Astrocyte (in vitro differentiated cells and primary cell): ENCODE measurements at places on chromosomes 5 and 9.

GRCh38 chr9:125883565-125884217, 136.5 kb downstream of the PBX3 start:
- no peaks in the 10 kb centered on the region for H3K27me3 ChIP-seq
- peaks cover 6% of the 10 kb centered on the region for H3K4me1 ChIP-seq
- H3K36me3 ChIP-seq: no peaks in the 10 kb centered on the region
- DNase-seq: no peak
- no peak overlapping the region for H3K4me3 ChIP-seq

- peak; percentile 20 for DNase-seq
- no peaks in the 10 kb centered on the region for H3K27me3 ChIP-seq
- no peak overlapping the region for H3K4me3 ChIP-seq
- no peaks in the 10 kb centered on the region for H3K36me3 ChIP-seq
These were observed 19.5 kb upstream of the SERINC5 start for GRCh38 chr5:80275347-80275746.

DNA sequence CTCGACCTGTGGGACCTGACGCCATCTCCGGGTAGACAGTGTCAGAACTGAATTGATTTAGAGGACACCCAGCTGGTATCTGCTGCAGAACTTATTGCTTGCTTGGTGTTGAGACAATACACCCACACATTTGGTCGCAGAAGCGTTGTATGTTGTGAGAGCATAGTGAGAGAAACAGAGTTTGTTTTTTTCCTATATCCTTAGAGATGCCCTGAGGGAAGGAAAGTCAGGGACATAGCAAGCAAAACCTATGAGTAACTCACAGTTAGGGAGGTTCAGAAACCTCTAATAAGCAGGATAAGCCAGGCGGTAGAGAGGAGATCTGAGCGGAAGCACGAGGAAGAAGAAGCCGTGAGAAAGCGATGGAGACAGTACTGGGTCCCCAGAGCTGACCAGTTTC, 59.8 kb downstream of the PTCD2 start:
- H3K27ac ChIP-seq: no peak overlapping the region
- H3K4me1 ChIP-seq: peaks cover 19% of the 10 kb centered on the region
- no peaks in the 10 kb centered on the region for H3K27me3 ChIP-seq

GRCh38 chr9:33041432-33042188, 16.5 kb downstream of the DNAJA1 start:
- no peak for DNase-seq
- H3K27me3 ChIP-seq: no peaks in the 10 kb centered on the region
- H3K4me1 ChIP-seq: peaks cover 15% of the 10 kb centered on the region
- H3K4me3 ChIP-seq: no peak overlapping the region
- no peak overlapping the region for H3K27ac ChIP-seq

GRCh38 chr9:123866497-123866896, 63.4 kb downstream of the DENND1A start:
- no peak overlapping the region for H3K4me3 ChIP-seq
- peak; percentile 28 for DNase-seq
- H3K27ac ChIP-seq: no peak overlapping the region
- no peaks in the 10 kb centered on the region for H3K4me1 ChIP-seq

DNA sequence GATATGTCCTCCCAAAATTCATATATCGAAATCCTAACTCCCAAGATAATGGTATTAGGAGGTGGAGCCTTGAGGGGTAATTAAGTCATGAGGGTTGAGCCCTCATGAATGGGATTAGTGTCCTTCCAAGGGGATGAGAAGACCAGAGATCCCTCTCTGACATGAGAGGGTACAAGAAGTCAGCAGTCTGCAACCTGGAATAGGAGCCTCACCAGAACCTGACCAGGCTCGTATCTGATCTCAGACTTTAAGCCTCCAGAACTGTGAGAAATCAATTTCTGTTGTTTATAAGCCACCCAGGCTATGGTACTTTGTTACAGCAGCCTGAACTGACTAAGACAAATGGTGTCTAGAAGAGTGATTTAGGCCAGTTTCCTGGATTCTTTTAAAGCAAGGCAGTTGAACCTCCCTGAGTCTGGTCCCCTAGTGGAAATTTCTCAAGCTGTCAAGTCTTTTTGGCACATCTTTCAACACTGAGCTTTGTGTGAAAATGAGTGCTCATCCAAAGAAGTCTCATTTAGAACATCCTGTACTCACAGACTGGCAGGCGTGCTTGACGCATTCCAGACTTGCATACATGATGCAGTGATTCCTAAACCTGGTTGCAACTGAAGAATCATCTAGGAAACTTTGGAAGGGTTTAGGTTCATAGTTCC, 254.8 kb upstream of the PPP1R2B start:
- no peak overlapping the region for H3K4me3 ChIP-seq
- peak; percentile 33 for DNase-seq
- no peaks in the 10 kb centered on the region for H3K27me3 ChIP-seq
- no peaks in the 10 kb centered on the region for H3K4me1 ChIP-seq

DNA sequence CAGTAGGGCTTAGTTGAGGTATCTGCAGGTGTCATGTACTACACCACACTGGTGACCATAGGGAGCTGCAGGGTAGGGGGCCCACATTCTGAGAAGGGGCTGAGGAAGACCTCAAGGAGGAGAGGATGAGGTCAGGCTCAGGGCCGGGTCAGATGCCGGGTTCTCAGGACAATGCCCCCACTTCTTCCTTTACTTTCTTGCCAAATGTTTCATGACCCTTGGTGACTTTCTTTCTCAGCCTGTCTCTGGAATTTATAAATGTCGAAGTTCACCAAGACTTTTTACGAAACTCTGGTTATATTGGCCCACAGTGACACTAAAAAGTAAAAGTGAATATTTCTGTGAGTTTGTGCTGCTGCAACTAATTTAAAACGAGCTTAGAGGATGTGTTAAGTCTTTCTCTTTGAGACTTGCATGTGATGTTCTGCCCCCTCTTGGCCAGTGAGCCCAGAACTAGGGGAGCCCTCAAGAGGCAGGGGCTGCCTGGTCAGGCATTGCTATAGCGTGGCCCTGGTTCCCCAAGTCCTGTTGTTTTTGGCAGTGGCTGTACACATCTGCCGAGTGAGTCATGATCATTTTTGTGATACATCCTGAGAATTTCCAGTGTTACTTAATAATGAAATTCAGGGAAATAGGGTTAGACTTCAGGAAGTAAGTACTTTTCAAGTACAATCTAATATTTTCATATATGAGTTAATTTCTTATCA, 11.2 kb downstream of the ACO1 start:
- H3K4me1 ChIP-seq: peaks cover 22% of the 10 kb centered on the region
- H3K36me3 ChIP-seq: no peaks in the 10 kb centered on the region
- no peak overlapping the region for H3K4me3 ChIP-seq
- H3K27me3 ChIP-seq: no peaks in the 10 kb centered on the region
- DNase-seq: peak; percentile 92

DNA sequence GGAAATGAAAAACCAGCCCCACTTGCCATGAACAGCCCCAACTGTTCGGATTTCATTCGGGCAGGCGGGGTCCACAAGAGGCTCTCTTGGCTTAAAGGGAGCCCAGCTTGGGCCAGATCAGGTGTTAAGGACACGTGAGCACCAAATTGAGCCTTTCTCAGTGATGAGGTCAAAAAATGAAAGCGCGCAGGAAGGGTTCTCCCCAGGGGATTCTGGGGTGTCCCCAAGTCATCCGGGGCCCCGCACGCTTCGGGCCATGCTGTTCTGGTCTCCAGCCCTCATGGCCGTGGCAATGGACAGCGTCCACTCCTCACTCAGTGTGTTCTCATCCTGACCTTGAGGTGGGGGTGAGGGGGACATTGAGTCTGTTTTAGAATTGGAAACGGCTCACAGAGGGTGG, 10.9 kb downstream of the AK1 start:
- no peak overlapping the region for H3K4me3 ChIP-seq
- no peaks in the 10 kb centered on the region for H3K27me3 ChIP-seq
- no peaks in the 10 kb centered on the region for H3K4me1 ChIP-seq
- DNase-seq: no peak
- H3K36me3 ChIP-seq: no peaks in the 10 kb centered on the region
- no peak overlapping the region for H3K27ac ChIP-seq

GRCh38 chr5:78534148-78534904, 114.2 kb downstream of the LHFPL2 start:
- peaks cover 34% of the 10 kb centered on the region for H3K4me1 ChIP-seq
- no peaks in the 10 kb centered on the region for H3K27me3 ChIP-seq
- peak; percentile 84 for DNase-seq
- no peak overlapping the region for H3K4me3 ChIP-seq

- H3K4me1 ChIP-seq: peaks cover 16% of the 10 kb centered on the region
- no peaks in the 10 kb centered on the region for H3K27me3 ChIP-seq
- peak; percentile 82 for DNase-seq
- H3K4me3 ChIP-seq: no peak overlapping the region
- no peak overlapping the region for H3K27ac ChIP-seq
- no peaks in the 10 kb centered on the region for H3K36me3 ChIP-seq
These were observed 149.5 kb downstream of the FANCC start for GRCh38 chr9:95167998-95168397.

DNA sequence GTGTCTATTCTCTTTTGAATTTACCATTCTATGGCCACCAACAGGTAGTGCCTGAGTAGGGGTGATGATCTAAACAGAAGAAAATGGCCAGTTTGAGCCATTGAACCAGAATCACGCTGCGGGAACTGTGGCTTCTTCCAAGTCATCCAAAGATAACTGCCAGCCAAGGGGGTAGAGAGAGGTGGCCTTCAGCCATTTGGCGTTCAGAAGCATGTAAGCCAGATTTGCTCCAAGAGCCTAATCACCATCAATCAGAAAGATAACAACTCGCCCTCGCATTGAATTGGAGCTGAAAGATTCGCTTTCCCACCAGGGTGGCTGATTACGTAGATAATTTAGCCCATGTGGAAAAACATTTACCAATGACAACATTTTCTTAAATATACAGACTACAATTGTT, 1302.7 kb upstream of the DMAC1 start:
- no peak for DNase-seq
- no peaks in the 10 kb centered on the region for H3K36me3 ChIP-seq

- peak; percentile 62 for DNase-seq
- H3K36me3 ChIP-seq: no peaks in the 10 kb centered on the region
- H3K27me3 ChIP-seq: no peaks in the 10 kb centered on the region
- H3K27ac ChIP-seq: peak within 1 kb of the TSS; percentile 85
These were observed at the start of the genes NDOR1 and TMEM203 for GRCh38 chr9:137205126-137206069. TSS of gene NDOR1 (plus strand) at chr9:137205700. CDS start at chr9:137205778, 78 bp downstream. TSS of gene TMEM203 (minus strand) at chr9:137205648. CDS start at chr9:137205414, 234 bp downstream.

GRCh38 chr5:61263072-61263471, 69.0 kb upstream of the ZSWIM6 start:
- H3K27ac ChIP-seq: no peak overlapping the region
- DNase-seq: no peak
- no peaks in the 10 kb centered on the region for H3K27me3 ChIP-seq
- H3K4me1 ChIP-seq: no peaks in the 10 kb centered on the region
- no peak overlapping the region for H3K4me3 ChIP-seq
- no peaks in the 10 kb centered on the region for H3K36me3 ChIP-seq

GRCh38 chr9:32350682-32351081, 33.8 kb upstream of the ACO1 start:
- H3K27ac ChIP-seq: no peak overlapping the region
- peak; percentile 8 for DNase-seq
- no peaks in the 10 kb centered on the region for H3K27me3 ChIP-seq
- H3K4me1 ChIP-seq: no peaks in the 10 kb centered on the region
- H3K4me3 ChIP-seq: no peak overlapping the region
- no peaks in the 10 kb centered on the region for H3K36me3 ChIP-seq
